ENCODE measurements at places on chromosomes 7 and 10.

DNA sequence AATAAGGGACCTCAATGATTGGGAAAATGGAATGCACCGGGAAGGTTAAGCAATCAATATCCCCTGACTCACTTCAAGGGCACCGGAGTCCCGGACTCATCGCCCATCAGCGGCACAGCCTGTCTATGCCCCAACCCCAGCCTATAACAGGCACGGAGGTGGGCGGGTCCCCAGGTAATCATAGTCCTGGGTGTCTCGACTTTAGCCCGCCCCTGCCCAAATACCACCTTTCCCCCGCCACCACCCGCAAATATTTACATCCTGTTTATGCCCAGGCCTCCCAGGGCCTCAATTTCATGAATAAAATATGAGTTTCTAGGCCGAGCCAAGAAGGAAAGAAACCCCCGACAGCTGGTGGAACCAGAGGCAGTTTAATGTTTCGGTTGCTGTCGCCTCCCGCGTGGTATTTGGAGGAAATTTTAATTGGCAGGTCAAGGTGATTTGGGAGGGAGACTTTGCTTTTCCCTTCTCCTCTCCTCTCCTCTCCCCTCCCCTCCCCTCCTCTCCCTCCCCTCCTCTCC is 15.6 kb upstream of the RFC2 start:
- DNase-seq: peak; percentile 79

DNA sequence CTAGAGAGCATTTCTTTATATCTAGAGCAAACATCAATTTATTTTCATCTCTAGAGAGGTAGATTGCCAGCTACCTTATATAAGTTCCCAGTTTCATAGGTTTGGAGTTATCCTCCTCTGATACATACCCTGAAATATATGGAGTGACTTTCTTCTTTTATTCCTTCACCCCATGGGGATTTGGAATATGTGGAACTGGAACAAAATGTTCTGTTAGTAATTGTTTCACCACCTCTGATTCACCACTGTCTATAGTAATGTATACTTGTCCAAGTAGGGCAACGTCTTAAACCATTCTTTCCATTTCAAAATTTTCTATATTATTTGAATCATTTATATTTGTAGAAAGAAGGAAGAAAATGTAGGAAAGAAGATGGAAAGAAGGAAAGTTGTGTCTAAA is 511.2 kb upstream of the KCND2 start:
- DNase-seq: no peak

GRCh38 chr10:1398626-1399410 is 338.5 kb downstream of the ADARB2 start:
- DNase-seq: no peak

DNA sequence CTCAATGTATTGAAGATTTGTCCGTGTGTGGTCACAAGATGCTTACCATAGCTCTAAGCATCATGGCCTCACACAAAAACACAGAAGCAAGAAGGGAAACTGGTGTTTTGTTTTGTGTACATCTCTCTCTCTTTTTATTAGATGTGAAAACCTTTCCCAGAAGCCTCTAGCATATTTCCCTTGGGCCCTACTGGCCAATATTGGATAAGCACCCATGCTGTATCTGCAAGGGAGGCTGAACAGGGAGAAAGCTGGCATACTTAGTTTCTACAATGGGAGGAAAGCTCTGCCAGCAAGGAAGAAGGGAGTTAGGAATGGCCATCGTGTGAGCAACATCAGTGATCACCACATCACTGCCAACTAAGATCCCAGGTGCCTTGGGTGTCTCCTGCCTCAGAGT is 9.6 kb upstream of the NAMPT start:
- DNase-seq: no peak

DNA sequence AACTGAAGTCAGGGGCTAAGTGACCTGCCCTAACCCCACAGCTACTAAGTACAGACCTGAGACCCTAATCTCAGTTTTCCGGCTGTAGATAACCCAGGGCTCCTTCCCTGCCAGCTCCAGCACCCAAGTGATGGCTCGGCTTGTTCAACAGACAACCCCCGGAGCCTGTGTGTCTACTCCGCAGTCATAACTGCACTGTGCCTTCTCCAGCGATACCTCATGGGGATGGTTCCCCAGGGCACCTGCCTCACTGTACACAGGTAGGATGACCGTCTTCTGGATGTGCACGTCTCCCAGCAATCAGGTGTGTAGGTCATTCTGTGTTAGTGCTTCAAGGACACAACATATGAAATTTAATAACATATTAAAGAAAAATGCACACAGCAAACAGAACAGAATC is 37.1 kb downstream of the CPXM2 start:
- DNase-seq: no peak

- DNase-seq: peak; percentile 33
Observed at GRCh38 chr7:55019191-55019690, 424 bp downstream of the EGFR start.

All from fibroblast of skin of scalp (primary cell).